ENCODE measurements at places on chromosomes 13 and 19.
A peak's percentile ranks its signal among the peaks of the same experiment; 100 is the strongest.

GRCh38 chr13:49368688-49369087 lies 75.2 kb downstream of the CAB39L start:
- DNase-seq: no peak

- DNase-seq: no peak
Measured at GRCh38 chr19:15488489-15489226, 9.4 kb upstream of the PGLYRP2 start.

DNA sequence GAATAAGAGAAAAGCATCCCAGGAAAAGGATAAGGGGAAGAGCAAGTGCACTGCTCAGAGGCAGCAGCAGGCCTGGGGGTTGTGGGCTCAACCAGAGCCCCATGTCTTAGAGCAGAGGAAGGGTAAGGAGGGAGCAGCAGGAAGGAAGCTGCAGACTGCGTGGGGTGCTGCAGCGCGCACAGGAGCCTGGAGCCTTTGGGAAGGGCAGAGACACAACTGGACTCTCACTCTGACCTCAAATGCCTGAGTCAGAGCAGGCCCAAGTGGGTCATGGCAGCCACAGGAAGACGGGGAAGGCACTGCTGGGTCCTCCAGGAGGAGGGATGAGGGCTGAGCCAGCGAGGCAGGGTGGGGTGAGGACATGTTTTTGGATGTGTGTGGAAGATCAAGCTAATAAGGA lies 31.6 kb downstream of the SIGLEC7 start:
- no peak for DNase-seq

DNA sequence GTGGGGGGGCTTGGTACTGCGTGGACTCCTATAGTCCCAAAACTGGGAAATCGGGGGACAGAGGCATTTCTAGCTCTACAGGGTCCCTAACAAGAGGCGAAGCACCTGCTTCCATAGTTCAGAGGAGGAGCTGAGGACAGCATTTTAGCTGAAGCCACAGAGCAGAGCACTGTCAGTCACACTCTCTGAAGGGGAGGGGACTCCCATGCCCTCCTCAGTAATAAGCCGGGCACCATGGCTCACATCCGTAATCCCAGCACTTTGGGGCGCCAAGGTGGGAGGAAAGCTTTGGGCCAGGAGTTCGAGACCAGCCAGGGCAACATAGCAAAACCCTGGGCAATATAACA lies 3.8 kb downstream of the NPAS1 start:
- DNase-seq: no peak

DNA sequence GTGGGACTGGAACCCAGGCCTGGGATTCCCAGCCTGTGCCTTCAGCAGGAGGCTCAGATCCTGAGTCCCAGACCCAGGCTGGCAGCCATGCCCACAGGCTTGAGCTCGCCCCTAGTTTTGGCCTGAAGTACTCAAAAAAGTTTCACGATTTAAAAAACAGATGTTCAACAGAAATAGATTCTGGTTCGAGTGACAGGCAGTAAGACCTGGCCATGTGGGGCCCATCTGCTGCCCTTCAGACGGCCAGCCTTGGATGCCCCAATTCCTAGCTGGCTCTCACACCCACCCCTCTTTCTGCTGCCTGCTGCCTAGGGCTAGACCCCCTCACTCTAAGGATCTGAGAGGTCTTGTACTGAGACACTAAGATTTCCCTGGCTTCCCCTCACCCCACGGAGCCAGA lies 2.8 kb upstream of the DMPK start:
- DNase-seq: no peak

DNA sequence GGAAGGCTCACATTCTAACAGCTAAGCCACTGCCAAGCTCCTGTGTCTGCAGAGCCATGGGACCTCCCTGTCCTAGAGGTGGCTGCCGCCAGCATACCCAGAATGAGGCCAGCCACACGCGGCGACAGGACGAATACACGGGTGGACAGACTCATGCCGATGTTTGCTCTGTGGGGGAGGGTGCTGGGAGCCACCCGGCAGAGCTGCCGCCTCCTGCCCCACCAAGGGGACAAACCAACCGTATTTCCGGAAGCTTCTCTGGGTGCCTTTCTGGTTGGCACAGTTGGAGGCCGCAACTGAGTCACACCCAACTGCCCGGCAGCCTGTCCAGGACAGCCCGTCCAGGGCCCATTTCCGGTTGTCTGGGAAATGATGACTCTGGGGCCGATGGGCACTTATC lies 20.3 kb downstream of the C13orf46 start:
- DNase-seq: no peak

- DNase-seq: no peak
Measured at GRCh38 chr13:113883921-113884804, 20.3 kb upstream of the GAS6 start.

DNA sequence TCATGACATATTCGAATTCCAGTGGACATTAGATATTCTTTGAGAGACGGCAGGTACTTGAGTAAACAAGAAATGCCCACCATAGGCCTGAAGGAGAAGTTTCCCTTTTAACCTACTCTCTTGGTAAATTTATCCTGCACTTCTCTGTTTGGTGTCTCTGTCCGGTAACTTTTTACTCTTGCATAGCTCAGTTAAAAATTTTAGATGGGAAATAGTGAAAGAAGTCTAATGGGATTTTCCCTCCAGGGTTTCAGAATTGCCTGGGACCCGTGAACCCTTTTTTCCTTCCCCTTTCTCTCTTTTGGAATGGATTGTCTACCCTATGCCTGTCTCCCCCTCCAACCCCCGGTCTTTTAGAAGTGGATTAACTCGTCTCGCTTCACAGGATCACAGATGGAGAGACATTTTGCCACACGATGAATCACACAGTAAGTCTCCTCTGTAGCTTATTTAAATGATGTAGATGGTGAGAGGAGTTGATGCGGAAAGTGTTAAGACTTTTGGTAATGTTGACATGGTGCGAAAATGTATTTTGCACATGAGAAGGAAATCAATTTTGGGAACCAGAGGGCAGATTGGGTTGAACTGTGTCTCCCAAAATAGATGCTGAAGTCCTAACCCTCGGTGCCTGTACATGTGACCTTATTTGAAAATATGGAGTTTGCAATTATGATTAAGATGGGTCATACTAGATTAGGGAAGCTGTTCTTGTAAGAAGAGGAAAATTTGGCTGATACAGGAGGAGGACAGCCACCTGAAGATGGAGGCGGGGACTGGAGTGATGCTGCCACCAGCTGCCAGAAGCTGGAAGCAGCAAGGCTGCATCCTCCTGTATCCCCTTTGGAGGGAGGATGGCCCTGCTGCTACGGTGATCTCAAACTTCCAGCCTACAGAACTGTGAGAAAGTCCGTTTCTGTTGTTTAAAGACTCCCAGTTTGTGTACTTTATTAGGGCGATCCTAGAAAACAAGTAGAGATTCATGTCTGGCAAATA lies 711 bp upstream of the MIPEP start:
- peak; percentile 48 for DNase-seq

GRCh38 chr13:105084931-105085330 lies 1450.5 kb downstream of the EFNB2 start:
- no peak for DNase-seq

GRCh38 chr13:99322297-99323103 lies 15.3 kb upstream of the GPR183 start:
- no peak for DNase-seq

DNA sequence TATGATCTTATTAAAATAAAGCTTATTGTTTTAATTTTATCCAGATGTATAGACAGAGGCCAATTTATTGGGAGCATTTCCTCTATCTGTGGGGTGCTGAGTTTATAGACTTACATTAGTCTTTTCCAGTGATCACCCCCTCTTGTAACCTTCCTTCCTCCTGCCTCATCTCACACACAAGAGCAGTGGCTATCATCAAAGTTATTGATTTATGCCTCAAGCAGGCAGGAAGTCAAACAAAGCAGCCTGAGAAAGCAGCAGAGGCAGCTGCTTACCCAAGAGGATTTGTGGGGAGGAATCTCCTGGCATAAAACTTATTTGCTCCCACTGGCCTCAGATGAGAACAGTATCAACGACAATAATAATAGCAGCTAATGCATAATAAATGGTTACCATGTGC lies 26.3 kb upstream of the DCLK1 start:
- no peak for DNase-seq

DNA sequence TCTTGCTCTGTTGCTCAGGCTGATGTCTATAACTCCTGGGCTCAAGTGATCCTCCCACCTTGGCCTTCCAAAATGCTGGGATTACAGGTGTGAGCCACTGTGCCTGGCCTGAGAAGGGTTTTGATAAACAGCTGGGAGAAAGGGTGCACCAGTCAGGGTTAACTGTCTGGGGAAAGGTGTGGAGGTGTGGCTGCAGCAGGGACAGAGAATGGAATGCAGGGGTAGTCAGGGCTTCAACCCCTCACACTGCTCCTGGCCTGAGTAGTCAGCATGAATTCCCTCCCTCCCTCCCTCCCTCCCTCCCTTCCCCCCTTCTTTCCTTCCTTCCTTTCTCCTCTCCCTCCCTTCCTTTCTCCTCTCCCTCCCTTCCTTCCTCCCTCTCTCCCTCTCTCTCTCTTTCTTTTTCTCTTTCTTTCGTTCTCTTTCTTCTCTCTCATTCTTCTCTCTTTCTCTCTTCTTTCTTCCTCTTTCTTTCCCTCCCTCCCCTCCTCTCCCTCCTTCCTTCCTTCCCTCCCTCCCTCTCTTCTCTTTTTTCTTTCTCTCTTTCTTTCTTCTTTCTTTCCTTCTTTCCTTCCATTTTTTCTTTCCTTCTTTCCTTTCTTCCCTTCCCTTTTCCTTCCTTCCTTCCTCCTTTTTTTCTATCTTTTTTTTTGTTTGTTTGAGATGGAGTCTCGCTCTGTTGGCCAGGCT lies 16.0 kb downstream of the MYO1F start:
- DNase-seq: no peak

- DNase-seq: no peak
Measured at GRCh38 chr13:78401873-78402707, 201.3 kb downstream of the POU4F1 start.

DNA sequence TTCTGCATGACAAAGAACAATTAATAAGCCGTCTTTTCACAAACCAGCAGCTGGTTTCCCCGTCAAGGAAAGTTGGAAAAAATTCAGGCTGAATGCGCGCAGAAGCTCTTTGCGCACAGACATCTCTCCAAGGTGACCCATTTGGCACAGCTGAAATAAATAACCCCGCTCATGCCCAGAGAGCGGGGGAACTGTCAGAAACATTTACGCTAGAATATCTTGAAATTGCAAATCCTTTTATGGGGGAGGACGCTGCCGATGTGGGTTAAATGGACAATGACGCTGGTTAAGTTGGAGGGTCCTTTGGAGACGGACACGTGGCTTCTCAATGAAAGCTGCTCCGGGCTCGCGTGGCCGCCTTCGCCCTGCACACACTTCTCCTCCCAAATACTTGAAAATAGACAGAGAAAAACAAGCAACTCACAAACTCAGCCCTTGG lies 30.6 kb downstream of the GSX1 start:
- no peak for DNase-seq

DNA sequence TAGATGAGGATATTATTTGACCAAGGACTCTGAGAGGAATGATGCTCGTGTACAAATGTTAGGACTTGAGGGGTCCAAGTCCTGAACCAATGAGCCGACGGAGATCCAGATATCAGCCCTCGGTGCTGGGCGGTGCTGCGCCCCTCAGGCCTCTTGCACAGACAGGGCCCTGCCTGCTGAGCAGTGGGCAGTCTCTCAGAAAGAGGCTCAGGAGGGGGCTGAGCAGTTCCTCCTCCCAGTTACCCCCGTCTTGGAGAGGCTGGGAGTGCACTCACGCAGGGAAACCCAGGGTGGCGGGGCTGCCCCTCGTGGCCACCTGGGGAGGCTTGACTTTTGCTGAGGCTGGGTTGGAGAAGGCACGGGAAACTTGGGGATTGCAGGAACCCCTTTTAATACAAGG lies 18.4 kb downstream of the TEX29 start:
- DNase-seq: no peak

DNA sequence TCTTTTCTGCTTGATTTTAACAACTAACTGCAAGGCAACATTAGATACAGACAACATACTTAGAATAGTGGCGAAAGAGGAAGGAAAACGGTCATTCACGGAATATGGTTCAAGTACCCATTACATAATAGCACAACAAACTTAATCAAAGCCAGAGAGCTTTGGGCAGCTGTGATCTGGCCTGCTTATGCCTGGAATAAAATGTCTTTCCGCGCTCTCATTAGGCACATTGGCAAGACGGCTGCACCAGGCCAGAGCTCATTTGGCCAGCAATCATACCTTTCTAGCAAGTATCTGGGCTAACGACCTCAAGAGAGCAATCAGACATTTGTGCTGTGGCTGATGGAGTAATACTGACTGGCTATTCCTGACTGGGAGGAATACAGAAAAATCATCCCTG lies 112.8 kb downstream of the NALCN start:
- DNase-seq: no peak

DNA sequence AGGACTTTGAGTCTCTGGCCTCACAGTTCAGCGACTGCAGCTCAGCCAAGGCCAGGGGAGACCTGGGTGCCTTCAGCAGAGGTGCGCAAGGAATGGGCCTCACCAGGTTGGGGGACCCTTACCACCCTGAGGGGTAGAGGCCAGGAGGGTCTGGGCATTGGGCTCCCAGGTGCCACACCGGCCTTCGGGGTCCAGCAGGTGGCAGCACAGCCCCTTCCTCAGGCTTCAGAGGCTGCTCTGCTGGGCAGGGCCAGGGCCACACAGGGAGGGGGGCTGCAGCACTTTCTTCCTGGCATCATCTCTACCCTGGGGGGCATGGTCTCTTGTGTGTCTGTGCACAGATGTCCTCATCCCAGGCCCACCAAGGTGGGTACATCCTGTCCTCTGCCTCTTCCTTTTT lies 12.9 kb downstream of the PIN1 start:
- no peak for DNase-seq

DNA sequence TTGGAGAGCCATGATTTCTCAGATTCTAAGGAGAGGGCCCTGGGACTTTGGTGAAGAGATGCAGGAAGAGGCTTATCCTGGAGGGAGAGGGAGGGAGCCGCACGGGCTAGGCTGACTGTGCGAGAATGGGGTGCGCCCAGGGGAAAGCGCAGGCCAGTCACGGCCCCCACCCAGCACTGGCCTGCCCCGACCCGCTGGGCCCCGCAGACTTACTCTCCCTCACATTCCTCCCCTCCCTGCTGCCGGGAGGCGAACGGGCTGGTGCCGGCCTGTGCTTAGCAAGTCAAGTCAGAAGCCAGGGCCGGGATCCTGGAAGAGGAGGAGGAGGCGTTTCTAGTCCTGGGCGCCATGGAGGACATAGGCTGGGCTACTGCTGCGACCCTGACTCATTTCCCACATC lies 120.0 kb downstream of the CRYL1 start:
- no peak for DNase-seq

DNA sequence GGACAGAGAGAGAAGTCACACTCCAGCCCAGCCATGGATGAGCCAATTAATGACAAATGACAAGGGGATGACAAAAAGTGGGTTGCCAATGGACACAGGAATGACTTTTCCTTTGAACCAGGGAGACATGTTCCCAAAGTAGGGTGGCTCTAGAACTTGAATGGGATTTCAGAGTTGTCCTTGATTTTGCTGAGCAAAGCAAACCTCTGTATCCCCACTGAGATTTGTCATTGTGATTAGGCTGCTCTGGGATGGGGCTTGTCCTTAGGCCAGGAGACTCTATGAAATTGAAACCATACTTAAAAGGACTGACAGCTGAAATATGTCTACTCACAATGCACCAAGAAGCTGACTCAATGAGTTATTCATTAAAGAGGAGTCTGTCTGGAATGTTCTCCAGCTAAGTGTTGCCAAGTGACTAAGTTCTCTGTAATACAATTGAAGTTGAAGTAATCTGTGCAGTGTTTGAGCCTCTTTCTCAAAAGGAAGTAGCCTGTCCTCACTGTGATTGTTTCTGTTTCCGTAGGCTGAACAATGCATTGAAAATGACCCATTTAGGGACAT lies 69.0 kb upstream of the PCDH9 start:
- no peak for DNase-seq

Measured in NCI-H526 treated with DMSO at 0.1 percent for 48 hours (cell line).